ENCODE measurements at places on chromosomes 2 and 18. TPM values are rescaled to one million over a fixed set of nuclear protein-coding genes. Genes with fewer than 3 reads are reported as not detected.

CTLA4 gene
- total RNA-seq, result not detected

MAP3K19 gene
- total RNA-seq, result not detected

PRKAG3 gene
- total RNA-seq, result not detected

UGT1A9 gene
- 37.2 TPM for total RNA-seq

DUSP19 gene
- total RNA-seq, result 0.87 TPM

NFATC1 gene
- total RNA-seq, result 1.1 TPM

GPR75 gene
- 2.8 TPM for total RNA-seq

EFHD1 gene
- total RNA-seq, result 26.9 TPM

SETBP1 gene
- total RNA-seq, result 17.9 TPM

SLC14A1 gene
- 0.17 TPM for total RNA-seq

HOXD10 gene
- total RNA-seq, result 33.5 TPM

PKDCC gene
- total RNA-seq, result 2.4 TPM

LIMS4 gene
- total RNA-seq, result 1.1 TPM

ERBB4 gene
- total RNA-seq, result 1.9 TPM
